ENCODE measurements at places on chromosomes 3 and 15.

DNA sequence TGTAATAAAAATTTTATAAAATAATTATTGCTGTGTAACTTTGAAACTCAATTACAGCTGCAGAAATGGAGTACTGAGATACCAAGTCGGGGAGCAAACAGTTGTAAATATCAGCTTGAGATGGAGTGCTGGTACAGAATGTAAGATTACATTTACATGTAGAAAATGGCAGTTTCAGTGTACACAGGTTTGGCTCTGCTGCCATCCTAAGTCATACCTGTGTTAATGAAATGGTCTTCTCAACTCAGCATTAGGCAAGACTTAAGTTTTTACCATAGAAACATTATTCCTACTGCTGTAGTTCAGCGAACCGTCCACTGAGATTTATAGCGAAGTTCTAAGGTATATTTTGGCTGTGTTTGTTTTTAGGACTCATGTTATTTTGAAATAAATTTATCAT is 110.1 kb upstream of the TBL1XR1 start:
- no peak for DNase-seq

- no peak for DNase-seq
Observed at GRCh38 chr15:29143293-29143692, 126.3 kb downstream of the NSMCE3 start.

- DNase-seq, result no peak
Observed at GRCh38 chr3:58134468-58134867, 76.3 kb downstream of the DNASE1L3 start.

DNA sequence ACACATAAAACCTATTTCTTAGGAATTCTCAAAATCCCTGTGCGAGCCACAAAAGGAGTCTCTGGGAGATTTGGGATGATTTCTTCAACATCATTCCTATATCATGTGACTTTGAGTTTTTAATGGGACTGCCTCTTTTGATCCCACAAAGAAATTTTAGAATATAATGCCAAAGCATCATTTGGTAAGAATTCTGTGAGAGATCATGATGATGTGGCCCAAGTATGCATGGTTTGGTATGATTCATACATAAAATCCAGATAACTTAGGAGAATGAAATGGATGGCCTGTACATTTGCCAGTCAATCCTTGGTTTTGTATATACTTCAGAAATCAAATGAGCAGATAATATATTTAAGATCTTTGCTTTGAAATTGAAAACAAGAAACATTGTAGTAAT is 61.3 kb downstream of the UBE2E2 start:
- peak; percentile 77 for DNase-seq

DNA sequence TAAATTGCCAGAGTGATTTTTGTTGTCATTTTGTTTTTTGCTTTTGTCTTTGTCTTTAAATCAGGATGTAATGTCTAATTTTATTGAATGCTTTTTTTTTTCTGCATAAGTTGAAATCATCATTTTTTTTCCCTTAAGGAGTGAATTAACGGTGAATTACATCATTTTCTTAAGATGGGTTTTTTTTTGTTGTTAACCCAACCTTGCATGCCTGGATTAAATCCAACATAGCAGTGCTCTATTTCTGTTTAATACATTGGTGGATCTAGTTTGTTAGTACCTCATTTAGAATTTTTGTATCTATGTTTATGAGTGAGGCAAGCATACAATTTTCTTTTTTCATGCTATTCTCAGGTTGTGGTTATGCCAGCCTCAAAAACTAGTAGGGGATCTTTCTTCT is 186.4 kb upstream of the TMC3 start:
- no peak for DNase-seq

DNA sequence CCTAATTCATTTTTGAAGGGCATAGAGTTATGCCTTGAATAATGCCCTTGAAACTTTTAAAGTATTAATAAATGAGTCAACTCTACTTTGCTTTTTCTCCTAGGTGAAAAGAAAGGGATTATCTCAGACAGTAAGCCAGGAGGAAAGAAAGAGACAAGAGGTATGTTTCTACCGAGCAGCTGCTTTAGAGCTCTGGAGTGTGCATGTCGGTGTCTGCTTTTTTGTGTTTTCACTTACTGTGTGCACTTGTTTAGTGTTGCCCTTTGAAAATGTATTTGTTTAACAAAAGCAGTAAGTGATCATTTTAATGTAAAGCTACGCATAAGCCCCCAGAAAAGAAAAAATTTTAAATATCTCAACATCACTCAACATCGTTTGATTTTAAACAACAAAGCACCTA is 28.1 kb downstream of the ARHGEF26 start:
- no peak for DNase-seq

DNA sequence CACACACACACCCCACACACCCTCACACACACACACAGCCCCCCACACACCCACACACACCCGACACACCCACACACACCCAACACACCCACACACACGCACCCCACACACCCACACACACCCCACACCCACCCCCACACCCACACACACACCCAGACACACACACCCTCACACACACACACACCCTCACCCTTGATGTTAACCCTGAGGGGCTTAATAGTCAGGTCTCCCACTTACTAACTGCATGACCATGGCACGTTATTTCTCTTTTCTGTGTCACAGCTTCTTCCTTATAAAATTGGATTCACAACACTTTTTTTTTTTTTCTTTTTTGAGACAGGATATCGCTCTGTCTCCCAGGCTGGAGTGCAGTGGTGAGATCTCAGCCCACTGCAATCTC is 2.8 kb downstream of the GRM2 start:
- DNase-seq, result no peak

GRCh38 chr15:38176155-38176554 is 76.5 kb upstream of the SPRED1 start:
- peak; percentile 58 for DNase-seq

DNA sequence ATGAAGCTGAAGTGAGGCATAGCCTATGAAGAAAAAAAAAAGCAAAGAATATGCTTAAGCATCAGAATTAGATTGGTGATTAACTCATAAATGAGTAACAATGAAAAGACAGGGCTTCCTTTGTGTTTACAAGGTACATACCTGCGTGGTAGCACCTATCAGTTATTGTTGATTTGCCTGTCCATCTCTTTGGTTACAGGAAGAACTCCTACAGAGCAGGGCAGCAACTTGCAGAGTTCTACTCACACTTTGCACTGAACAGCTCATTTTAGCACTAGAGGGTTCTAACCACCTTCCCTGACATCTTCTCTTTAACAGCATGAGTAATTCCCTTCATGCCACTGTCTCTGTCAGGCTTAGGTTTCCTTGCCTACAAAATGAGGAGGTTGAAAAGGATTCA is 166.0 kb downstream of the DPH6 start:
- no peak for DNase-seq

DNA sequence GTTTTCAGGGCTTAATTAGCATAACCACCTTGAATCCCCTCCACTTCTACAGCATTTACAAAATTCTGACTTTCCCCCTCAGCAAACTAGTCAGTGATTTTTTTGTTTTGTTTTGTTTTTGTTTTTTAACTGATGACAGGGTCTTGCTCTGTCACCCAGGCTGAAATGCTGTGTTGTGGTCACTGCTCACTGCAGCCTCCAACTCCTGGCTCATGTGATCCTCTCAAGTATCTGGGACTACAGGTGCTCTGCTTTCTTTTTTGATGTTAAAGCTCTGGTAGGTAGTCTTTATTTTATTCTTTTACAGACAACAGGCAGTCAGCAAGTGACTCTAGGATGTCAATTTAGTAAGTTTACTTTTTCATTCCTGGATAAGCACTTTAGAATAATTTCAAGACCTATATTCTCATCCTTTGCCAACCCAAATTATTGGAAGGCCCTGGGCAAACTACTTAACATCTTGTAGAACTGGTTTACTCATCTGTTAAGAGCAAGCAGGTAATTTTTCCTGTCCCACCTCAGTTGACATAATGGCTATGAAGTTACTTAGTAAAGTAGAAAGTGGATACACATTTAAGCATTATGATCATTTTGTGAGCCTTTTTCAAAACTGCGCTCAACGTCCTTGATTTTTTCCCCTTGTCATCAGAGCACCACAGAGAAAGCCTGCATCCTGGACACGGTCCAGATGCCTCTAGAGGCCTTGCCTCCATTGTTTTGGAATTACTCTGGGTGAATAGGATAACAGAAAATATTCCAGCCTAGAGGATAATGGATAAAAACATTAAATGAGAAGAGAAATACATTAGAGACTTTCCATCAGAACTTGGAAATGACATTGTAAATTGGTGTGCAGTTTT is 69.9 kb upstream of the NDUFB4 start:
- DNase-seq, result no peak

DNA sequence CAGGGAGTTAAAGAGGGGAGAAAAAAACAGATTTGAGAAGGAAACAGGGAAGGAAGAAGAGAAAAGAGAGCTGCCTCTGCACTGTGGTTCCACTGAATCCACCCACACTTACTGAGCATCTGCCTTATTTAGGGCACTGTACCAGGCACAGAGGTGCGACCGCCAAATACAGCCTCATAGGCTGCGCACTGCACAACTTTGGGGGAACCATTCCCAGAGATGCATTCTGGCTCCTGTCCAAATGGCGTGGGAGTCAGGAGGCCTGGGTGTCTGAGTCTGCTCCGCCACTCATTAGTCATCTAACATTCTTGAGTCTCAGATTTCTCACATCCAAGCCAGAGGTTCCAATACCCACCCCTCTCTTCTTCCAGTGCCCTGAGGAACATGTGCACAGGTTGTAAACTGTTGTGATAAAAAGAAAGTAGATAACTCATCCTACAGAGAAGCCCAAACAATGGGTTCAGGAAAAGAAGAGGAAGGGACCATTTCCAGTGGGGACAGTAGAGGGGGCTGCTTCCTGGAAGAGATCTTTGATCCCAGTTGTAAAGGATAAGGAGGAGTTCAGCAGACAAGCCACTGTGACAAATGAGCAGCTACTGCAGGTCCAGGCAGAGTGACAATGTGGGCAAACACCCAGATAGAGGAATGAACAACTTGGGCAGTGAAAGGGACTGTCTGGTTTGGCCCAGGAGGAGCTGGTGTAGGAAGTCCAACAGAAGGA is 254.6 kb downstream of the UACA start:
- DNase-seq, result peak; percentile 89

Data from GM03348 (cell line).